ENCODE measurements at places on chromosomes 2 and 18. TPM values are rescaled to one million over a fixed set of nuclear protein-coding genes. Genes with fewer than 3 reads are reported as not detected.

GRCh38 chr2:36450466-36451196 lies 95.1 kb downstream of the CRIM1 start:
- no peak overlapping the region for H3K27ac ChIP-seq
- H3K4me1 ChIP-seq = no peaks in the 10 kb centered on the region
- DNase-seq = no peak
- H3K36me3 ChIP-seq = no peaks in the 10 kb centered on the region
- H3K4me3 ChIP-seq = no peak overlapping the region

DNA sequence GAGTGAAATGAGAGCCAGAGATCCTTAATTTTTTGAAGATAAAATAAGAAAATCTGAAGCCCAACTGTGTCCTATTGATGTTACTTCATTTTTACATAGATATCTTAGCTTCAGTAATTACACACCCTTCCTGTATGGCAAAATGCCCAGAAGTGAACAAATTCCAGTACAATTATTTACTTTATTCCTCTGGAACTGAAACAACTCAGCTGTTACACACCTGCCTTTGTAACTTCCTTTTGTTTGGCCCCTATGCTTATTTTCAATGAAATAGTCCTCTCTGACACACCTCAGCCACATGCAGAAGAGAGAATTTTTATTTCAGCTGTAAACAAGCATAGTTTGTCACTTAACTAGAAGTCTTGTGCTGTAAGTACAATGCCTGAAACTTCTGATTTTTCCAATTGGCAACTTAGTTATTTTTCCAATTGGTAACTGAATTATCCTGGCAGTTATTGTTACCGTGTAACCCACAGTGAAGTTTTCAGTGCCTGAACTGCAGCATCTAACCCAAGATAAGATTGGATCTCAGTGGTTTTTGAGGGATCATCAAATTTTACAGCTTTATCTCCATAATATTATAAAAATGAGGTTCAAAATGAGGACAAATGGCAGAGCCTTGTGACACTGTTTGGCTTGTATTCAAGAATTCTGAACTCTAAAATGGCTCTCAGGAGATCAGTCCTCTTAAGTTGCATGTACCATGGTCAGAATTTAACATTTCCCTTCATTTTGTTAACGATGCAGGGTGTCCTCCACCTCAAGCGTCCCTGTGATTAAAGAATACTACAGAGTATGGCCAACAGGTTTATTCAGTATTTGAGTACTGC lies 82.6 kb downstream of the PKP4 start:
- H3K4me1 ChIP-seq = no peaks in the 10 kb centered on the region
- no peak for DNase-seq
- H3K36me3 ChIP-seq = peaks cover 14% of the 10 kb centered on the region
- no peak overlapping the region for H3K27ac ChIP-seq

- H3K36me3 ChIP-seq = peaks cover 14% of the 10 kb centered on the region
- peaks cover 5% of the 10 kb centered on the region for H3K4me1 ChIP-seq
- DNase-seq = no peak
- no peak overlapping the region for H3K4me3 ChIP-seq
- H3K27me3 ChIP-seq = no peaks in the 10 kb centered on the region
- H3K27ac ChIP-seq = no peak overlapping the region
Observed at GRCh38 chr2:121355488-121355887, 70.5 kb upstream of the TFCP2L1 start.

The ERICH2 gene
- not detected for total RNA-seq

- DNase-seq = no peak
- peak overlapping the region; percentile 28 for H3K4me3 ChIP-seq
- H3K36me3 ChIP-seq = peaks cover 7% of the 10 kb centered on the region
- H3K4me1 ChIP-seq = peaks cover 42% of the 10 kb centered on the region
Observed at GRCh38 chr2:195563857-195564512, 93.0 kb upstream of the SLC39A10 start.

DNA sequence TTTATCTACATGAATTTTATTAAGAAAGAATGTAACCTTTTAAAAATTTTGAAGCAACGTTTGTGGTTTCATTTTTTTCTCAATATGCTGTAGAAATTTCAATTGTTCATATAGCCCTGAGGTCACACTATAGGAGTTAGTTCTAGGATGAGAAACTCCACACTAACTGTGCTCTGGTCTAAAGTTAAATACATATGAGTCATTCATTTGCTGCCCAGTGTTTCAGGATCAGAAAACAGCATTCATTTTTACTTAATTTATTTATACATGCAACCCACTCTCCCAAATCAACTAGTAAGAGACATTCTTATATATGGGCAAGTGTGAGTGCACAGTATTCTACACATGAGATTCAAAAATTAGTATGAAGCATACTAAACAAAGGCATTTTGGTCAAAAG lies 137.9 kb downstream of the DOCK10 start:
- no peak overlapping the region for H3K27ac ChIP-seq
- H3K36me3 ChIP-seq = peaks cover 61% of the 10 kb centered on the region
- H3K4me1 ChIP-seq = peaks cover 35% of the 10 kb centered on the region
- no peak overlapping the region for H3K4me3 ChIP-seq

The CDCA7 gene
- total RNA-seq = 81.5 TPM

The FN1 gene
- total RNA-seq = 0.53 TPM

- no peak overlapping the region for H3K27ac ChIP-seq
- H3K4me3 ChIP-seq = no peak overlapping the region
- no peak for DNase-seq
- H3K36me3 ChIP-seq = no peaks in the 10 kb centered on the region
- peaks cover 48% of the 10 kb centered on the region for H3K27me3 ChIP-seq
Observed at GRCh38 chr2:38153476-38154135, 77.7 kb upstream of the CYP1B1 start.

The KIAA2012 gene
- not detected for total RNA-seq

DNA sequence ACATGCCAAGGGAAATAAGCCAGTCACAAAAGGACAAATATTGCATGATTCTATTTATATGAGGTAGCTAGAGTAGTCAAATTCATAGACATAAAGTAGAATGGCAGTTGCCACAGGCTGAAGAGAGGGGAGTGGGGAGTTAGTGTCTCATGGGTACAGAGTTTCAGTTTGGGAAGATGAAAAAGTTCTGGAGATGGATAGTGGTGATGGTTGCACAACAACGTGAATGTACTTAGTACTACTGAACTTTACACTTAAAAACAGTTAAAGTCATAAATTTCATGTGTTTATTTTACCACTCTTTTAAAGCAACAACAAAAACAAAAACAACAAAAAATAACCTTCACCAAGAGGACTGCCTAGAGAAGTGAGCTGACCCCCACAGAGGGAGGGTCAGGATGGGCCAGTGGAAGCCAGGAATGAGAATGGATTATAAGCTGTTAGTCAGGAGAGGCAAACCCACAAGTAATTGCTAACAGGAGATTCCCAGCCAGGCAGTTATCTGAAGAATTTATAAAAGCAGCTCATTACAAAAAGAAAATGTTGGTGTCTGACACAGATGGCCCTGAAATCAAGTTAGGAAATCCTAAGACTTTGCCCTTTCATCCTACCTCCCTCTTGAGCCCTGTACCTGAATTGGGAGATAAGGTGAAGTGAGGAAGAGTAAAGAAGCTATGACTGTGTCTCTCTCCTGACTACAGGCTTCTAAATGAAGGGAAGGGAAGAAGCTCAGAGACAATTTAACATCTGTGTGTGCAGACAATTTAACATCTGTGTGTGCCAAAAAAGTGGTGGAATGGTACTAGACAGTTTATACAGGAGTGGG lies 263.4 kb downstream of the PDE11A start:
- H3K4me1 ChIP-seq = no peaks in the 10 kb centered on the region
- no peak overlapping the region for H3K27ac ChIP-seq
- peaks cover 36% of the 10 kb centered on the region for H3K27me3 ChIP-seq
- H3K4me3 ChIP-seq = no peak overlapping the region

The GPR35 gene
- total RNA-seq = 19.3 TPM

The CMPK2 gene
- total RNA-seq = 106 TPM
